ENCODE measurements at places on chromosomes 3 and 15.

- DNase-seq, result no peak
Measured at GRCh38 chr3:5560199-5560598, 372.7 kb downstream of the EDEM1 start.

- no peak for DNase-seq
Measured at GRCh38 chr15:64895285-64896065, 16.2 kb upstream of the ANKDD1A start.

DNA sequence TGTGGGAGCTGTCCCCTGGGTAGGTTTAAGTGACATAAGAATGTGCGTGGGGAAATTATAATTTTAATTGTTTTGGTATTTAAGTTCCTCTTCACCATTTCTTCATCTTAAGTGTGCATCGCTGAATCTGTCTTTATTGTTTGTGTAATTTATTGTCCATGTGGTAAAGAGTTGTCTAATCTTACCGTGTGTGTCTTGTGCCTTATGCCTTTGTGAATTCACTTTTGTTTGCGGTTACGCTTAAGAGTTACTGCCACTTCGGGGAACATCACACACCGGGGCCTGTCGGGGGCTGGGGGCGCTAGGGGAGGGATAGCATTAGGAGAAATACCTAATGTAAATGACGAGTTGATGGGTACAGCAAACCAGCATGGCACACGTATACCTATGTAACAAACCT is 767 bp downstream of the WDR48 start:
- no peak for DNase-seq

DNA sequence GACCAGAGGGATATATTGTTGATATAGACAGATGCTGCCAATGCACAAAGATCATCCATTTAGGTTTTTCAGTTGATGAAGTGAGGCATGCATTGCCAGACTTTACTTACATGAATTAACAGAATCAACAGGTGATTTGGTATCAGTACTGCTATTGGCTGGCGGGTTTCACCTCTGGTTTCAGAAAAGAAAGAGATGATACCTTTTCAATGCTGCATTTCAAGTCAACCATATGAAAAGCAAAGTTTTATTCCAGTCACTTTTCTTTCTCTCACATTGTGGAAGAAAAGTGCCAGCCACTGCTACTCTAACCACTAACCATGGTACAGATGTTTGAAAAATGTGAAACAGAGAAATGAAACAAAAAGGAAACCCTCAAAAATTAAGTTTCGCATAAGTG is 289.1 kb downstream of the TIGIT start:
- DNase-seq, result no peak

GRCh38 chr3:73746623-73747022 is 121.9 kb upstream of the PDZRN3 start:
- no peak for DNase-seq

DNA sequence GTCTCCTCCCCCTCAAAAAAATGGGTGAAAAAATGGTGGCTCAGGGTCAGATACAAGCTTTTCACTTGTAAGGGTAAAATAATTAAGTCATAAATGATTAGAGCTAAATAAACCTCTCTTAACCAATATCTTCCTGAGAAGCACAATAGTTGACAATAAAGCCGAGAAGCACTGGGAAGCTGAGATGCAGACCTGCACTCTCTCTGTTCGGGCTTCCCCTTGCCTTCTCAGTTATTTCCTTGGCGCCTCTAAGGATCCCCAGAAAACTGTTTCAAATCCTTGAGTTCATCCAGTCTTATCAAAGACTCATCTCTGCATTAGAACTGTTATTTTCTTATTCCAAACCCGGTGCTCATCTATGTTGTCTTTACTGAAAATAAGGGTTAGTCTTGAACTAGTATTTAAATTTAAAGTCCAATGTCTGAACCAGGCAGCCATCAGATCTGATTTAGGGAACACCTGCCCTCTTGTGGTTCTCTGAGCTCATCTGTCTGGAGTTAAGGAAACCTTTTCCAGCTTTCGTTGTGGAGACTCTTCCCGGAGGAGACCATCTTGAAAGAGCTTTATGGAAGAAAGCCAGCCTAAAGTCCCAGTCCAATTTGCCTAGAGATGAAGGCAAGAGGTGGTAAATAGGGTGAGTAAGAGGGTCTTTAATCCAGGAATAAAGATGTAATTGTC is 256.4 kb upstream of the MCTP2 start:
- no peak for DNase-seq

GRCh38 chr3:20225769-20226168 is 39.8 kb upstream of the SGO1 start:
- no peak for DNase-seq

DNA sequence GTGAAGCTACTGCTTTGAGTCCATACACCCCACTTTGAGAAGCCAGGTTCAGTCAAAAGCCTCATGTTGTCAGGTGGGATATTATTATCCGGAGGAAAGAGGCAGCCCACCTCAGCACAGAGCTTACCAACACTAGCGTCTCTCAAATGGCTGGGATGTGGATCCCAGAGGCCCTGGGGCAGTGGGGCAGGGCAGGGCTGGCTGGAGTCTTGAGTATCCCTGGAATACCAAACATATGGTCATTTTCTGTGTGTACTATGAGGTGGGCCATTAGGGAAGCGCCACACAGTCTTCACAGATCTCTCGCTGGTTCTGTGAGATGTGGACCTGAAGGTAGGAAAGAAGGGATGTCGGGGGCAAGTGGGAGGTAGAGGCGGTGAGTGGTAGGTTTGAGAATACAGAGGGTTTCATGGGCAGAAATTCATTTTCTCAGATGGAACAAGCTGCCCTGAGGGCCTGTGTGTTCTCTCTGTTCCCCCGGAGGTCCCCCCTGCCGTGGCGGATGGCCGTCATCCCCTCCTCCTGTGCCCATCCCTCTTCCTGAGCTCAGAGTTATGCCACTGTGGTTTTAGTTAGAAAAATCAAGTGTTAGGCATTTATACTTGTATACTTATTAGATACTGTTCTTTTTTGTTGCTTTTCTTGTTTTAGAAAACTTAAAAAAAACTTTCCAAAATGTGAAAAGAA is 66.4 kb downstream of the USP13 start:
- DNase-seq, result no peak

- DNase-seq, result no peak
Measured at GRCh38 chr3:31219131-31219843, 313.4 kb upstream of the STT3B start.

GRCh38 chr3:47420511-47421484 is 40.0 kb downstream of the PTPN23 start:
- peak; percentile 80 for DNase-seq

DNA sequence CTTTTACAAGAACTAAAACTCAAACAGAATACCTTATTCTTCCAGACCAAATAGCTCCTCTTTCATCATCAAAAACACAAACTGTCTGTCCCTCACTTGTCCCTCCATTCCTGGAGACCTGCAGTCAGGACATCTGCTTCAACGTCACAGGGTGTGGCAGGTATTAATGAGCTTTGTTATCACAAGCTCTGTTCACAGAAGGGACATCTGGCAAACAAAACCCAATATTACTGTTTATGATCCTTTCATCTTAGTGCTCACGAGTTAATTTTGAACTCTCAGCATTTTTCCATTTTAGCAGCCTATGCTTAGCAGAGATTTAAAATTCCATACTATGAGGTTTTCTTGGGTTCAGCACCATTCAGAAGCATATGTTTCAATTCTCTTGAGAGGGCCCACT is 32.9 kb downstream of the AP3S2 start:
- no peak for DNase-seq

DNA sequence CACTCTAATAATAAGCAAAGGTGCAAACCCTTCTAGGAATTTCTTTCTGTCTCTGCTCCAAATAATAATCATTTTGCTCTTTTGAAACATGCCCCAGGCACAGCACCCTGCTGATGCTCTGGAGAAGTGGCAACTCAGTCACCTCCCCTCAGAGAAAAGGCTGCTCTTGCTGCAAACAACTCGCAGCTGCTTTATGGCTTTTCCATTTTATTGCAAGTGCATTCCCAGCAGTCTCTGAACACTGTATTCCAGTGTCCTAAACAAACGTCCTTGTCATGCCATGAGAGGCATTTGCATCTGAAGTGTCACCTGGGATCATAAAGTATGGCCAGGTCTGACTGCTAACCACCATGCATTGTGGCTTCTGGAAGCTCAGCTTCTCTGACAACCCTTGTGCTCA is 358.1 kb upstream of the TRIM42 start:
- no peak for DNase-seq

- DNase-seq, result no peak
Measured at GRCh38 chr3:36814066-36814717, 49.8 kb upstream of the DCLK3 start.

GRCh38 chr15:58233341-58233740 is 95.2 kb downstream of the AQP9 start:
- DNase-seq, result no peak

DNA sequence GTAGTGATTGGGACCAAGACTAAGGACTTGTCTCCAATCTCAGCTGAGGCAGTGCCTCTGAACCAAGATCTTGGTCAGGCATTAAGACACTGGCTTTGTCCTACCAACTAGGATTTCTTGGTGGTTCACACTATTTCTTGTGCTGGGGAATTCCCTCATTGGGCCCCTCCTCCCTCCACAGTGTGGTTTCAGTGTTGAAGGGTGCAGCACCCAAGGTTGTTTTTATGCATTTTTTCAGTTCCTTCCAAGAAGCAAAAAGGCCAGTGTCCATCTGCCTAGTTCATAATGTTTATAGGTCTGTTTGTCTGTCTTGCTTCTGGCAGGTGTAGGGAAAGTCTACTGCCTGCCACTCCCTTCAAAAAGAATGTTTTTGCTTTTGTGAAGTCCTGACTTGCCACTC is 10.6 kb upstream of the ITPKA start:
- DNase-seq, result no peak
